ENCODE measurements at places on chromosomes 2 and 18. TPM values are rescaled to one million over a fixed set of nuclear protein-coding genes. Genes with fewer than 3 reads are reported as not detected.
A peak's percentile ranks its signal among the peaks of the same experiment; 100 is the strongest.

UPP2 gene
- total RNA-seq: not detected

DNA sequence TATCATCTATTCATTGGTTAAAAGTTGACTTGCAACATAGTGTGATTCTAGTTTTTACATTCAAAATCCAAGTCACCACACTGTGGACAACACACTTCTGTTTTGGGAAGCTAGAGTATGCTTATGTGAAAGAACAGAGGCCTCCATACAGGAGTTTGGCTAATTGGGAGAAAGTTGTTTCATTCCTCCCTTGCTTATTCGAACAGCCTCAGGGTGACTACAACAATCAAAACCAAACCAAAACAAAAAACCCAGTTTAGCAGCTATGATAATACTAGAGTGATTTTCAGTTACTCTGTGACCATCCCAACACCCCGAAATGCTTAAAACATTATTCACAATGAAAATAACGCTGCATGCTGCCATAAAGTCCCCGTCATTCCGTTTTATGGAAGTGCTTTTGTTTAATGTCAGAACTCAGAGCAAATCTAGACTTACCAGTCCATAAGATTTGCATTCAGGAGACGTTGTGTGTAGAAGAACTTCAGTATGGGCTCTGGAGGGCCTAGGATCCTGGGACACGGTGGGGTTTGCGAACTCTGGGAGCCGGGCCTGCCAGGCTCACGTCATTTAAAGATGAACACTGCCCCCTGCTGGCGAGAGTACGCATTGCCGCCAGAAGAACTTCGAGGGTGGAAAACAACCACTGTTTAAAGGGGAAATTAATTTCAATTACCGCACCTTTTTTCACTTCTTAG, 111.4 kb downstream of the FTCDNL1 start:
- peaks cover 6% of the 10 kb centered on the region for H3K4me1 ChIP-seq
- no peak overlapping the region for H3K27ac ChIP-seq
- H3K36me3 ChIP-seq: no peaks in the 10 kb centered on the region
- H3K4me3 ChIP-seq: no peak overlapping the region
- no peaks in the 10 kb centered on the region for H3K27me3 ChIP-seq
- peak; percentile 85 for DNase-seq

DNA sequence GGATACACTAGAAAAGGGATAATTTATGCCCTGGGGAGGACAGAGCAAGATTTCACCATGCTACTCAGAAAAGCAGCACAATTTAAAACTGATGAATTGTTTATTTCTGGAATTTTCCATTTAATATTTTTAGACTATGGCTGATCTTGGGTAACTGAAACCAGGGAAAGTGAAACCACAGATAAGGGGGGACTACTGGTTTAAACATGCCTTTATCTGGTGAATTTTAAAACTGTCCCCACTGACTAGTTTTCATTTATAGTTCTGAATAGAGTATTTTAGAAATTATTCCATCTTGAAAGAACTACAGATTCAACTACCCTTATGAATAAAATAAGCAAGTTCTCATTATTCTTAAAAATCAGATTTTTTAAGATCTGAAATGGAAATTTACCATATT, 15.0 kb downstream of the NFU1 start:
- H3K27ac ChIP-seq: no peak overlapping the region
- no peaks in the 10 kb centered on the region for H3K27me3 ChIP-seq
- DNase-seq: no peak
- no peak overlapping the region for H3K4me3 ChIP-seq
- peaks cover 2% of the 10 kb centered on the region for H3K4me1 ChIP-seq

DNA sequence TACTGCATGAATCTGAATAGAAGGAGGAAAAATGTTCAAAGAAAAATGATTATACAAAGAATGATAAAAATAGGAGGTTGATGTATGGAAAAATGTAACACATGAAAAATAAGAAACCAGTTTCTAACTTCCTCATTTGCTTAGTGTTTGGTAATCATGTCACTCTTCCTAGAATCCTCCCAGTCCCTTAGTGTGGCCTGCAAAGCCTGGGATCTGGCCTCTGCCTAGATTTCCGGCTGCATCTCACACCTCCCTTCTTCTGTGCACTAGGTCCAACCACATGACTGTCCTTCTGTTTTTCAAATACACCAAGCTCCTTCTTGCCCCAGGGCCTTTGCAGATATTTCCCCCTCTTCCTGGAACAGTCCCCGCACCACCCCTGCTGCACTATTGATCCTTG, 76.8 kb upstream of the RBMS1 start:
- H3K36me3 ChIP-seq: no peaks in the 10 kb centered on the region
- H3K4me3 ChIP-seq: no peak overlapping the region
- peaks cover 4% of the 10 kb centered on the region for H3K4me1 ChIP-seq
- no peak overlapping the region for H3K27ac ChIP-seq
- no peak for DNase-seq
- no peaks in the 10 kb centered on the region for H3K27me3 ChIP-seq

DNA sequence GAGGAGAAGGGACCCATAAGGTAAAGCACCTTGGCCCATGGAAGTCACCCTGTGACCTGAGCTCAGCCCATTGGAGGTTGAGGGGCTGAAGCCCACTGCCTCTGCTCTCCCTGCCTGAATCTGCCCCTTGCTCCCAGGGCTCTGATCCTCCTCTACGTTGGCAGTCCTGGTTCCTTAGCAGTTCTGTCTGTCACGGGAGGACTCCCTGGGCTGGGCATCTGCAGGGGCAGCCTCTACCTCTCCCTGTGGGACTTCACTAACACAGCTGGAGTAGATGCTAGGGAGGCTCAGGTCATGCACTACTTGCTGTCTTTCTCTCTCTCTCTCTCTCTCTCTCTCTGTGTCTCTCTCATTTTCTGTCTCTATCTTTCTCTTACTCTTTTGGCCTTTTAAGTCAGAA, 8.7 kb downstream of the GYPC start:
- no peak overlapping the region for H3K27ac ChIP-seq
- H3K4me3 ChIP-seq: no peak overlapping the region
- peaks cover 34% of the 10 kb centered on the region for H3K4me1 ChIP-seq

Measured in suprapubic skin (tissue), 4 donors.